NCI-H2029 (cell line): ENCODE measurements at places on chromosomes 2 and 18.
A peak's percentile ranks its signal among the peaks of the same experiment; 100 is the strongest.

DNA sequence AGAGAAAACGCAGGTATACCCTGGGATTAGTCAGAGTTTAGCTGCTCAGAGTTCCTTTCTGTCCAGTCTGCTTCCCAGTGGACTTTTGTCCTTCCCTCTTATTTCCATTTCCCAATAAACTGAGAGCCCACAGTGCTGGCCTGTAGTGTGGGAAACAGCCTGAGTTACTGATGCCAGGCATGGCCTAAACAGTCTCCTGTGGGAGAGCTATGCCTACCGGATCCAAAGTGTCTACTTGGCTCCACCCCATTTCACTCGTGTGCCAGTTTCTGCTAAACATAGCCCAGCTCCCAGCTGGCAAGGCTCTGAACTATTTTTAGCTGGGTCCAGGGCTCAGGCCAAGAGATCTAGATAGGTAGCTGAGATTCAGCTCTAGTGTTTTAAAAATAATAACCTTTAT is 15.6 kb upstream of the PPP1CB start:
- peak; percentile 63 for DNase-seq

- no peak for DNase-seq
Measured at GRCh38 chr2:205656941-205657340, 25.4 kb upstream of the NRP2 start.

GRCh38 chr18:73409242-73409641 is 541.5 kb upstream of the NETO1 start:
- no peak for DNase-seq

GRCh38 chr2:238158018-238158508 is 707 bp upstream of the ERFE start:
- DNase-seq = no peak

GRCh38 chr2:191341436-191341835 is 96.2 kb downstream of the MYO1B start:
- no peak for DNase-seq

DNA sequence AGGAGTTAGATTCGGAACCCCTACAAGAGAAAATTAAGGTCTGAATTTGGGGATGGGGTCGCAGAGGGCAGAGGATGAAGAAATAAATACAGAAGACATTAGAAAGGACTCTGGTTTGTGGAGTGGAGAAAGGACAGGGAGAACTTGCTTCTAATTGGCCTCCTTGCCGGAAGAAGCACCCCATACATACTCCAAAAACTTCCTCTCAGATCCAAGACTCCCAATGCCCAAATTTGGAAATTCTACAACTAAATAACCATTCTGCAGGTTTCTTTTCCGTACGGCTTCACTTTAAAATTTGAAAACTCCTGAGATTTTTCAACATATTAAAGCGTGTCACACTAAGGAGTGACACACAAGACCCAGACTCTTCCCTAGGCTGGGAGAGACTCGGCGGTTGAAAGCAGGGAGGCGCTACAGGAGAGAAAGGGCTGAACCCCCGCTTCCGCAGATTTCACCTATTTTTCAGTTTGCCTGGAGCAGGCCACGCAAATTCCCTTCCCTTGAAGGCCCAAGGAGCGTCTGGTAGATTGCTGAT is 478 bp downstream of the CLHC1 start:
- no peak for DNase-seq

GRCh38 chr2:45330108-45330507 is 281.0 kb downstream of the SRBD1 start:
- DNase-seq = peak; percentile 20

GRCh38 chr18:63098018-63098981 is 221.3 kb downstream of the BCL2 start:
- DNase-seq = no peak

DNA sequence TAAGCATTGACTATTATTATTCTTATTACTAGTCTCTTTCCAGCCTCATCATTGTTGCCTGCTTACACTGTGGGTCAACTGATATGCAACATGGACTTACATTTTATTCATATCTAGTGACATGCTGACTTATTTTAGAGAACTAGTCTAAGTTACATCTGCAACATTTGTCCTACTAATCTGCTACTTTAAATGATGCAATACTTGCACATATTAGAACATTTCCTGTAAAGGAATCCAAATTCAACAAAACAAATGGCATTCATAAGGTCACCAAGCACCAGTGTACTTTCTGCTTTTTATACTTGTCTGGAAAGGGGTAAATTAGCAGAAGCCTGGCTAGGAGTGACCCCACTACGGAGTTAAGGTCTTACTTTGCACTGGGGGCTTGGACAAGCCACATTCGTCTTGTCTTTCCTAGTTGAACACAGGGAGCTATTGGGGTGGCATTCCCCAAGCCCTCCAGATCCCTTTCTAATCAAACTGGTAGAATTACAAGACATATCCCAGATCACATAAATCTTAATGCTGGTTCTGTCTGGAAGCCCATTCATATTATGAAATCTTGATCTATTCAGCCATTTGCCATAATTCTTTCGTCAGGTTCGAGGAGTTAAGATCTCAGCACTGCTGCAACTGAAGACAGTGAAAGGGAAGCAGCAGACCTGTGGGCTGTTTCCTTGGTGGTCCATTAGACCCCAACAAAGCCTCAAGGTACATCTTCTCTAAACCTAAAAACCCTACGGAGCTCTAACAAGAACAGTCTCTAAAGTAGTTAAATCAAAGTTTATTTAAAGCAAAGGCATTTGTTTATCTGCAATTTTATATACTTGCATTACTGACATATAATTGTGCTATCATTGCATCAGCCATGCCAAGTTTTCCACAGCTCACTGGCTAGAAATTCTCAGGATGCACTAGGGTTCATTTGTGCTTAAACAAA is 49.9 kb upstream of the RTN4 start:
- no peak for DNase-seq

DNA sequence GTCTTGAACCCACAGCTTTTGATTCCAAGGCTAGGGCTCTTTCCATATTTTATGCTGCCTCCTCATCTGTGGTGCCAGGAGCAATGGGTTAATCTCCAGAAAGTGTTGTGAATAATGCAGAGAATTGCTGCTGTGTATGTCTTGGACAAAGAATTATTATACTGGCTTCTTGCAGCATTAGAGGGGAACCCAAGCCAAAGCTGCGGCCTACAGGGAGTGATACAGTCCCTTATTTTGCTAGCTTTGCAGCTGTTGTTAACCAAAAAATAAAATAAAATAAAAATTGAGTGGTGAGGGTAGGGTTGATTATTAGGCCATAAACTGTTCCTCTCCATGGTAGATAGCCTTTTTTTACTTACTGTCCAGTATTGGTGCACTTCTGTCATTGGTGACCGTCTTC is 16.7 kb downstream of the WIPF1 start:
- no peak for DNase-seq

- no peak for DNase-seq
Measured at GRCh38 chr18:57077005-57077765, 69.7 kb upstream of the BOD1L2 start.

DNA sequence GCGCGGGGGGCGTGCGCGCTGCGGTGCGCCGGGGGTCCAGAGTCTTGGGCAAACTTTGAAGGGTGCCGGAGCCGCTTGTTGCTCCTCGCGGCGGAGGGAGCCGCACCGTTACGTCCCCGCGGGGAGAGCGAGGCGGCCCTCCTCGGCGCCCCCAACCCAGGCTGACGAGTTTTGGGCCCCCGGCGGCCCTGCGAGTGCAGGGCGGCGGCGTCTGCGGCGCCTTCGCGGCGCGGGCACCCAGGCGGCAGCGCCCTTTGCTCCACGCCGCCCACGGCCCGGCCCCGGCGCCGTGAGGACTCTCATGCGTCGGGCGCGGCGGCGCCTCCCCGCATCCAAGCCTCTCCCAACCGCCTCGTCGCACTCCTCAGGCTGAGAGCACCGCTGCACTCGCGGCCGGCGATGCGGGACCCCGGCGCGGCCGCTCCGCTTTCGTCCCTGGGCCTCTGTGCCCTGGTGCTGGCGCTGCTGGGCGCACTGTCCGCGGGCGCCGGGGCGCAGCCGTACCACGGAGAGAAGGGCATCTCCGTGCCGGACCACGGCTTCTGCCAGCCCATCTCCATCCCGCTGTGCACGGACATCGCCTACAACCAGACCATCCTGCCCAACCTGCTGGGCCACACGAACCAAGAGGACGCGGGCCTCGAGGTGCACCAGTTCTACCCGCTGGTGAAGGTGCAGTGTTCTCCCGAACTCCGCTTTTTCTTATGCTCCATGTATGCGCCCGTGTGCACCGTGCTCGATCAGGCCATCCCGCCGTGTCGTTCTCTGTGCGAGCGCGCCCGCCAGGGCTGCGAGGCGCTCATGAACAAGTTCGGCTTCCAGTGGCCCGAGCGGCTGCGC is 814 bp downstream of the FZD7 start:
- no peak for DNase-seq

- no peak for DNase-seq
Measured at GRCh38 chr2:9030190-9030589, 26.7 kb upstream of the MBOAT2 start.

- DNase-seq = peak; percentile 3
Measured at GRCh38 chr2:15243762-15244161, 317.4 kb downstream of the NBAS start.

DNA sequence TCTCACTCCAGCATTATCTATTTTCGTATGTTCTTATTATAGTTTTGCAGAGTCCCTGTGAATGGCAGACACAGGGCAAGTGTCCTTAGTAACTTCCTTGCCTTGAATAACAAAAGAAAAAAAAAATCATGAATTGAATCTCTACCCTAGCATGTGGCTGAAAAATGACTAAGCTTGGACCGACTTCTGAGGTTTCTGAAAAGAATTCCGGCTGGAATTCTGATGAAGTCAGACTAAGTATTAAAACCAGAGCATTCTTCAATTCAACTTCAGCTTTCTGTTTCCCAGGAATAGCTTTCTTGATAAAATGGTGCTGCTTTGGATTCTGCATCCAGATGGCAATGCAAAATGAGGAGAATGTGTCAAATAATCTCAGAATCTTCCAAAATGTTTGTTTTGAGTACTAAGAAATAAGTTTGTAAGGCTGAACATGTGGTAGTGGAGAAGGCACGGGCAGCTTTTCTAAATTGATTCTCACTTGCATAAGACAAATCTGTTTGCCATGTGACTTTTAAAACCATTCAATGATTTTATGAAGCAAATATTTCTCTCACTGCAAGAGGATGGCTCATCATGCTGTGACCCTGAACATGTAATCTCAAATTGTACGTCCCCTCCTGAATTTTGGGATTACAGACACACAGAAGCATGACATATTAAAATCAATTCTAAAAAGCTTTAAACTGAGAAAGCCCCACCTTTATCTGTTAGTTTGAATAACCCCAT is 1462.8 kb upstream of the LRRTM1 start:
- DNase-seq = no peak

DNA sequence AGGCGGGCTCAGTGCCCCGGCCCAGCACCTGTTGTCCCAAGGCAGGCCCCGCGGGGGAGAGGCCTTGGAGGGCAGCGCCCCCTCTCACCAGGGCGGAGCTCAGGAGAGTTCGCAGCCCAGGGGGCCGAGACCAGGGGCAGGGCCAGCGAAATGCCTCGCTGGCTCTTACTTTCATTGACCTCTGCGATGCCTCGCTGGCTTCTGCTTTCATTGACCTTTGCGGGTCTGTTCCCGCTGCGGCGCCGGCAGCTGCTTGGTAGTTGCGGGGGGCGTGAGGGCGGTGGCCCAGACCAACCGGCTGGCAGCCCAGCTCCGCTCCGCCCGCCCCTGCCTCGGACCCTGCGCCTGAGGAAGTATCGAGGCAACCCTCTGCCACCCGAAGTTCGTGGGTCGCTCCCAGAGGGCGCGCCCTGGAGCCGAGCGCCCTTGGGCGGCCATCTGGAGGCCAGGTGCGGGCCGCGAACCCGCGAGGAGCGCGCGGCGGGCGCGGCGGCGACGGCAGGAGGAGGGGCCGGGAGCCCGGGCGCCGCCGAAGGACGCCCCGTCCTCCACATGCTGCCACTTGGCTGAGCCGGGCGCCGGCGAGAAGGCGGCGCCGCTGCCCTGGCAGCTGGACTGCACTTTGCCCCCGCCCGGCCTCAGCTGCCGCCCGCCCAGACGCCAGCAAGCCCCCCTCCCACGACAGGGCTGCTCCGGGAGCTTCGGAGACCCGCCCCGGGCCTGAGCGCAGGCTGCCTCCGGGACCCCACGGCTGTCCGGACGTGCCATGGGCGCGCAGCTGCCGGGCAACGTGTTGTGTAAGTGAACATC is 118.0 kb upstream of the MSTN start:
- DNase-seq = peak; percentile 18

- no peak for DNase-seq
Measured at GRCh38 chr2:3222636-3223035, 155.0 kb downstream of the EIPR1 start.

GRCh38 chr18:44323125-44323524 is 357.6 kb upstream of the SETBP1 start:
- DNase-seq = no peak

GRCh38 chr2:154291511-154291910 is 407.0 kb upstream of the KCNJ3 start:
- no peak for DNase-seq

DNA sequence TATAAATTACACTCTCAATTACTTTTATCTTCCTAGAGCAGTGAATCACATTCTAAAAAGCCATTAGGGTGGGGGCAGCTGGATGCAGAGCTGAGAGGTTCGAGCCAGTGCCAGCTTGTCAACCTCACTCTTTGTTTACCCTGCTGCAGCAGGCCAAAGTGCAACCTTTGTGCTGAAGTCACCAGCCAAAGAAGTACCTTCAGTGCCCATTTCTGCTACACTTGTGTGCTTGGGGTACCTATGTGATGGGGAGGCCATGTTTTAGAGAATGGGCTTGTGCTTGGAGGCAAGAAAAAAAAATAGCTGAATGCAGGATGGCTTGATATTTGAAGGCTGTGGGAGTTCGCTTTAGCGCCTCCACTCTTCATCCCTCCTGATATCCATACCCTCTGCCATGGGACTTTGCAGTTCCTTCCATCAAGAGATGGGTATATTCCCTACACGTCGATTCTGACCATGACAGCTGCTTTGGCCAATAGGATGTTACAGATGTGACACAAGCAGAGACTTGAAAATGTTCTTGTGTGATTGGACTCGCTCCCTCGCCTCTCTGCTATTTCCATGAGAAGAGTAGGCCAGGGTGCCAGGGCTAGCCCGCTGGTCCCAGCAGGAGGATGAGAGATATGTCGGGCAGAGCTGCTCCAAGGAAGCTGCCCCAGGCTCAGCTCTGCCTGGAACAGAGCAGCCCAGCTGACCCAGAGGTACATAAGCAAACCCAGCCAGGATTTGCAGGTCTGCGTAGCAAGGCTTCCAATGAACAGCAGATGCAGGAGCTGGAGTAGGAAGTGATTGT is 12.7 kb upstream of the FZD5 start:
- DNase-seq = no peak
